ENCODE measurements at places on chromosomes 7 and 10.

- DNase-seq = no peak
Observed at GRCh38 chr7:27112955-27113949, 10.8 kb upstream of the HOXA2 start.

DNA sequence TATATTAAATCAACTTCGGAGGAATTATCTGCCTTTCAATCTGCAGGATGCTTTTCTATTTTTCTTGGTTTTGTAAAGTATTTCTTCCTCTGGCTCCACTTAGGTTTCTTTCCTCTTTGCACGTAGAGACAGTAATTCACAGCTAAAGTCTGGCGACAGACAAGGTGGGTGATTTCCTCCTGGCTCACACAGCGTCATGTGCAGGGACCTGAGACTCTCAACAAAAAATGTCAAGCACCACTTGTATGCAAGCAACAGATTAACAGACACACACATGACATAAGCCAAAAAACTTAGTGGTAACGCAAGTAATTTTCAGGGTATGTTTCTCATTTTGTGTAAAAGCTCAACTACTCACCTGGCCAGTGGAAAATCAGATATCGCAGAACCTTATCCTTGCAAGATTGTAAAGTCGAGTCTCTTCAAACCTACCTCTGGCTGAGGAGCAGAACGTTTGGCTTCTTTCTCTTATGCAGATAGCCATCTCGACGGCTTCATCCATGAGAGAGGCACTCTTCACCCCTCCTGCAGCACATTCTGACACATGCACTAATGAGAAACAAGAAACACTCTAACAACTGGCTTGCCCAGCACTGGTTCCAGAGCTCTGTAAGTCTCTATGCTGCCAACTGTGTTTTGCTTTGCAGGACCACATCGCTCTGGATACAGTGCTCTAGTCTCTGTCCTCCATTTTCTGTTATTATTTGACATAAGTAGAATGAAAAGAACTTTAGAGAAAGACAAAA, 188.0 kb downstream of the CDCA7L start:
- DNase-seq = no peak

GRCh38 chr10:43998021-43998809, 349.5 kb upstream of the ZNF32 start:
- DNase-seq = no peak

- peak; percentile 23 for DNase-seq
Observed at GRCh38 chr10:3761021-3761686, 23.9 kb downstream of the KLF6 start.

DNA sequence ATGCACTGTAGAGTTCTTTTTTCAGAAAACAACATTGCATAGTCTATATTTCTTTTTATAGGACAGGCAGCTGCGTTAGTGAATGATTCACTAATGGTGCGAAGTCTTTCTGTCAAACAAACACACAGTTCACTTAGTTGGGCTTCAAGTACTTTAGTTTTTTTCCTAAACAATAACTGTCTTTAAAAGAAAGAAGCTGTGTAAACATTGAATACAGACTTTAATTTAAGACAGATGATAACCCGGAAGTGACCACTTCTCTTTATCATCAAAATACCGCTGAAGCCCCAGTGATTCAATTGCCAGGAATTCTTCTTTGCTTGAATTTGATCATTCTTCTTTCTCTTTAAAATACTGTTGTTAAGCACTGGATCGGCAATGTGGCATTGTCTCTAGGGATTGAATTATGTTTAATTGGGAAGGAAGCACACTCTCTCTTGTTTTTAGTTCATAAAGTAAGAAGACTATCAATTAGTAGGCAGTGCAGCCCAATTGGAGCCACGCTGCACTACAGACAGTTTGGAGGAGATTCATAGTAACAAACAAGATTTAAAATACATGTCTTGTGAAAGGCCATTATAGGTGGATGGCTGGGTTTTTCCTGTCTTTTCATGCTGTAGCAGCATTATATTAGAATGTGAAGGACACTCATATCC, 30.4 kb downstream of the CNTNAP2 start:
- no peak for DNase-seq

GRCh38 chr7:11355399-11356005, 381.8 kb downstream of the PHF14 start:
- no peak for DNase-seq

DNA sequence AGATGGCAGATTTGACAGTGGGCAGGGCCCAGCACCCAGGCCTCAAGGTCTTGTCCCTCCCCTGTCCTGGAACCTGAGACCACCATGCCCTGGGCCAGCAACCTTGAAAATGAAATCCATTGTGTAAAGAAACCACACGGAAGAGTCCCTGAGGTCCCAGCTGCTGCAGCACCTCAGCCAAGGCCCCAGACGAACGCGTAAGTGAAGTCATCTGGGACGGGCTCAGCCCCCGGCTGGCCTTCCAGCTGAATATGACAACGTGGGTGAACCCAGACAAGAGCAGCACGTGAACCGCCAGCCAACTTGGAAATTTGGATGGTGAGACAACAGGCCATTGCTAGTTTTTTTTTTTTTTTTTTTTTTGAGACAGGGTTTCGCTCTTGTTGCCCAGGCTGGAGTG, 70.3 kb downstream of the CYTH3 start:
- DNase-seq = no peak

- no peak for DNase-seq
Observed at GRCh38 chr10:79127151-79127961, 58.6 kb downstream of the ZMIZ1 start.

DNA sequence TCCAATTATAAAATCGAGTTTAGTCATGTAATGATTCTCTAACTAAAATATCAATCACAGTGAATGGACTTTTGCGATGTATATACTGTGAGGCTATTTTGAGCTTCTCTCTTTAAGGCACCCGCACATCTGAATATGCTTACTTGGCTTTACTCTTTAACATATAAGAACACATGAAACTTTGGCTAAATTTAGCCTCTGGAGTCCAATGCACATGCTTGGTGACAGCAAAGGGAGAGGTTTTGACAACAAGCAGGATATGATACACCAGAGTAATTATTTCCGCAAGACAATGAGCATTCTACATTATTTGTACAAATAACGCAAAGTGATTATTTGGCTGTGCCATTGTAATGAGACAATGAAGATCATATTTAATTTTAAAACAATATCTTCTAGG, 72.4 kb downstream of the ARID5B start:
- no peak for DNase-seq

GRCh38 chr7:140260352-140261104, 83.7 kb upstream of the KDM7A start:
- DNase-seq = no peak

DNA sequence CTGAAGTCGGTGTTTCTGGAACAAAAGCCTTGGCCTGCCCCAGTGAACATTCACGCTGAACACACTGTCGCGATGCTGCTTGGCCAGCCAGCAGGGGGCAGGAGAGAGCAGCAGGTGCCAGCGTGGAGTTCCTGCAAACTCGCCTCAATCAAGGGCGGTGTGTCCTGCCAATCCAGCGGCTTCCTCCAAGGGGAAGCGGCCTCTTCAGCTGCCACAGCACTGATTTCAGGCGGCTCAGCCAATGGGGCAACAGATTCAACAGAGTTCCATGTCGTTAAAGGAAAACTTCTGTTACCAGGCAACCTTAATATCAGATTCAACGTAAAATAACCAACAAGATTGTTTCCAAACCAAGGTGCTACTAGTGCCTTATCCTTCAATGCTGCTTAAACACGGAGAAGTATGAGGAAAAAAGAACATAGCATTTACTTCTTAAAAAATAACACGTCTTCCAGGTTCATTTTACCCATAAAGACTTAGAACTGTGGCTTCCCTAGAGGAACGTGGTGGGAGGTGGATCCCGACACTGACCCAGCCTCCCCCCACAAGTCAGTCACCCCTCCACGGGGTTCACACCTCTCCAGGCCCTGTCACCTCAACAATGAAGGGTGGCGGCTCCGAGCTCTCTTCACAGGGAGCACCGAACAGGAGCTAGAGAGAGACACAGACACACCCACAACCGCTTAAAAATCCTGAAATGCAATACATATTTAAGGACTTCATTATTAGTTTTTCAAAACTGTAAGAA, 178.2 kb downstream of the DIP2C start:
- DNase-seq = peak; percentile 93

DNA sequence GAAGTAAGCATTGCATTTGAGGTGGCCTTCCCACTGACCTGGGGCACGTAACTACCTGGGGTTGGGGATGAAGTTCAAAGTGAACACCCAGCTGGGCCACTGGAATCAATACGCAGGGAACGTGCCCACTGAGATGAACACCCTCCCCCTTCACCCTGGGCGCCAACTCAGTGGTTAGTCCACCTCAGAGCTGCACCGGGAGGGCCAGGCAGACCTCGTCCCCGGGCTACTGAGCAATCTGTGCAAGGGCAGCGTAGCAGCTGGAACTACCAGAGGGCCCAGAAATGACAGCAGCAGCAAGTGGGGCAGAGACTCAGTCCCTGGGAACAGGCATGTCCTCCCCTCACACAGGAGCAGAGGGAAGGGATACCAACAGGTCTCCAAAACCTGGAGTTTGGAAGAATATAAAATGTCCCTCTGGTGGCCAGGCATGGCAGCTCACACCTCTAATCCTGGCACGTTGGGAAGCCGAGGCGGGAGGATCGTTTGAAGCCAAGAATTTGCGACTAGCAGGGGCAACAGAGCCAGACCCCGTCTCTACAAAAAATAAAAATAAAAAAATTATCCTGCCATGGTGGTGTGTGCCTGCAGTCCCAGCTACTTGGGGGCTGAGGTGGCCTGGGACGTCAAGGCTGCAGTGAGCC, 143.9 kb downstream of the SH3PXD2A start:
- DNase-seq = no peak

DNA sequence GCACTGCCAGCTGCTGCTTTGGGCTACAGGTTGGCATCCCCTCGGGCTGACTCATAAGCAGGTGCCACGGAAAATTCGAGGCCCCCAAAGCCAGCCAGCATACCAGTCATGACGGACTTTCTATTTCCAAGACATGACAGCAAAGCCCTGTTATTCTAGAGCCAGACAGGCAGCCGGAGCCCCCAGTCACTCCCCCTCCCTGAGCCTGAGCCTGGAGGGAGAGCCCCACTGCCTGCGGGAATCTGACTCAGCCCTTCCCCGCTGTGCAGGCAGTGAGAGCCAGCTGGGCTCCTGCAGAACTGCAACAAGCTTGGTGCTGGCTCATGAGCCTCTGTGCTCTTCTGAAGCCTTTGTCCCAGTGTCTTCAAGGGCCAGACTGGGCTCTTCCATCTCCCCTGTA, 15.8 kb downstream of the BTBD16 start:
- DNase-seq = peak; percentile 73

- peak; percentile 81 for DNase-seq
Observed at GRCh38 chr7:55100544-55101327, 81.9 kb downstream of the EGFR start.

- DNase-seq = no peak
Observed at GRCh38 chr7:91993976-91994375, 53.3 kb downstream of the AKAP9 start.

DNA sequence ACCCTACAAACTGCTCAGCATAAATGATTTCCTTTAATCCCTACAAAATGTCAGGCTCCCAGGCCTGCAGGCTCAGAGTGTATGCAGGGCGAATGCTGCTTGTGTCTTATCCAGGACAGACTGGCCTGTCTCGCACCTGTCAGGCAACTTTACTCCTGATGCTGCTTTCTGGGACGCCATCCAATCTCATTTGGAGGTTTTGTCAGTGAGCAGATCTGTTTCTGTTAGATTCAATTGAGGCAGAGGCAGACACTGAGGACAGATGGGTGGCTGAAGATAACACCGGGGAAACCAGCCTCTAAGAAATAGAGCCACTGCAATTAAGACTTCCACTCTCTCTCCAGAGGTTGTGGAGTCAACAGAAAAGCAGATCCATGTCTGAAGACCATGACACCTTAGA, 115.6 kb downstream of the DPP6 start:
- no peak for DNase-seq

DNA sequence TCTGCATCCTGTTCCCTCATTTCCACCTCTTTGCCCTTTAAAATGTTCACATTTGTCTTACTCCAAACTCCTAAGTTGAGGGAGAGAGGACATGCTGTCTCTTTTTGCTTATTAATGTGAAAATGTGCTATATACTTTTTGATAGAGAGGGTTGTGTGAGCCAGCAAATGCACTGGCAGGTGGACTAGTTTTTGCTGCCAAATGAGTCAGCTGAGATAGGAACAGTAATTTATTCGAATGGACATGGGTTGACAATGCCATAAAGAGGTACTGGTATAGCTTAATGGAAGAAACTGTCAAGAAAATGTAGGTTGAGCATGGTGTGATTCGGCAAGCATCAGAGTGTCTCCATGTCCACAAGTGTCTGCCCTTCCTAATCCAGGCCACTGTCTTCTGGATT, 9.2 kb upstream of the TRUB1 start:
- no peak for DNase-seq

DNA sequence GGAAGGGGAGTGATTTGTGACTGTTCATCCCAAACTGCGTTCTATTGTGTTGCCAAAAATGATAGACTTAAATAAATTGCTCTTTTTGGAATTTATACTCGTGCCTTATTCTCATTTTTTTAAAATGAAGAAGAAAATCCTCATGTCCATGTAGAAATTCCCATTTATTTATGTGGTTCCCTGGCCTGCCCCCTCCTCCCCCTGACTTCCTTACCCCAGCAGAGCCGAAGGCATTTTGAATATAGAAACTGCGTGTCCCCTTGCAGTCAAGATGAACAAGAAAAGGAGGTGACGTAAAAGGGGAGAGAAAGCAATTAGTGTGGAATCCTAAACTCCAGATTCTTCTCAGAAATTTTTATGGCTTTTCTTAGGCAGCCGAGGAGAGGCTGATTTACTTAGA, 126.1 kb downstream of the FAM204A start:
- no peak for DNase-seq

DNA sequence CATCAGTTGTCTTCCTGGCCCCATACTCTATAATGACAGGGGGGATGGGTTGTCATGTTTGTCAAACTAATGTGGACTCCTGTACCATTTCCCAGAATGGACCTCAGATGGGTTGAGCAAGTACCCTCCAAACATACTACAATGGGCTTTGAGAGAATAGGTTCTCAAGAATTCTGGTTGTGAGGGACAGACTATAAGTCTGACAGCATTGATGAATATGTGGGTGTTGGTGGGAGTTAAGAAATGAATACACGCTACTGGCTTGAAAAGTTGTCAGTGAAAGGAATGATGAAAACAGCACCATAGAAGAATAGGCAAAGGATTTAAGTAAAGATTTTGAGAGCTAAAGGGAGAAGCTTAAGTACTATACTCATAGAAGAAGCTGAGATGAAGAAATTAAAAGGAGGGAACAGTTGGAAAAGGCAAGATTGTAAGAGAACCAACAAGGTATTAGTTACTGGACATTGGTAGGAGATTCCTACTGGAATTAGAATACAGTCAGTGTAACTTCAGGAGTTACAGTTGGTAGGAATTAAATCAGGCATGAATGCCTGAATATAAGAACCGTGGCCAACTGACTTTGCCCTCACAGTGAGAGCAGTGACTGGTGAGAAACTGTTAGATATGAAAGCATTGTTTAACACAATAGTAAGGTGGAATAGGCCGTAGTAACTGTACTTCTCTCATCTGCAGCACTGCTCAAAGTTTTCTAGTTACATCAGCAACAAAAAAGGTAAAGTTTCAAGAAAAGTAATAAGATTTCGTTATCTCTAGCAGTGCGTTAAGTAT, 86.3 kb downstream of the LCOR start:
- no peak for DNase-seq

DNA sequence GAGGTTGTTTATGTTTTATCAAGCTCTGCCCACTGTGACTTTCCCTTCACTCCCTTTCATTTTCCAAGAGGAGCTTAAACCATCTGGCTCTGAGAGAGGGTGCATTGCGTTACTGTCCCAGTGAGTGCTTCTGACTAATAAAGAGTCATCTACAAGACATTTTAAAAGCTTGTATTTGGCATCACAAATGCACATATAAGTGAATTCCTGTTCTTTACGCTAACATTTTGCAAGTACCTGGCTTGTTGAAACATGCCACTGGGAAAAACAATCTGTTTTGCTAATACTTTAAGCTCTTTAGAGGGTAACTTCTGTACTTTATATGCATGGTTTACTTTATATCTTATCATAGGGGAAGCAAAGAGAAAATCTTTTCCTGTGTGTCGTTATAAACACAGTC, 534.6 kb upstream of the POM121L12 start:
- DNase-seq = no peak

Data from left forelimb (tissue), 1 donor.